Right hindlimb (tissue), 1 donor: ENCODE measurements at places on chromosomes 5 and 9.

GRCh38 chr5:57843059-57843367, 360.4 kb upstream of the ACTBL2 start:
- peak; percentile 24 for DNase-seq

DNA sequence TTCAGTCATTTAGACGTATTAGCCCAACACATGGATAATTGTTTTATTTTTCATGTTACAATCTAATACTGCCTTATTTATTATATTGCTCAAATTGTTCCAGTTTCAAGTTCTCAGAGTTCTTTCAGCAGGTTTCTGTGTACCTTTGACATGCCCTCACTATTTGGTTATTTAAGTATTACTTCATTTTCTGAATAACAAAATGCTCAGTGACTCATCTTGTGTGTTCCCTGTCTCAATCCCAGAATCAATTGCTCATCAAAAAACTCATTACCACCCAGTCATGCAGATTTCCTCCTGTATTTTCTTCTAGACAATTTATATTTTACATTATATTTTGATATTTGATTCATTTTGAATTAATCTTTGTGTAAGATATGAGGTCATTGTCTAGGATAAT, 562.6 kb downstream of the ANXA1 start:
- no peak for DNase-seq

DNA sequence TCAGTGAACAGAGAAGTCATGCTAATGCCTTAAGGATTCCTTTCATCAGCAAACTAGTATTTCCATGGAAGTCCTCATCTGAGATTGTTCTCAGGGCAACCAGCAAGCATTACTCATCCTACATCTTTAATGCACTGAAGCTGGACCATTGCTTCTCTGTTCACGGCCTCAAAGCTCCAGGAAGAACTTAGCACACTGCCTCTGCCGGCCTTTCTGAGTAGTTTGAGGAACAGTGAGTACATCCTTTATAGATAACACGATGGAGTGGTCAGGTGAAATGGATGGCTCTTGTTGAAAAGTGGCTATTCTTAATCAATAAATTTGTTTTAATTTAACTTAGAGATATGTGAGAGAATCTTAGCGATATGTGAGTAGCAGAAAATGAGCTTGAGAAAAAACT, 35.8 kb downstream of the MEGF10 start:
- DNase-seq: no peak

DNA sequence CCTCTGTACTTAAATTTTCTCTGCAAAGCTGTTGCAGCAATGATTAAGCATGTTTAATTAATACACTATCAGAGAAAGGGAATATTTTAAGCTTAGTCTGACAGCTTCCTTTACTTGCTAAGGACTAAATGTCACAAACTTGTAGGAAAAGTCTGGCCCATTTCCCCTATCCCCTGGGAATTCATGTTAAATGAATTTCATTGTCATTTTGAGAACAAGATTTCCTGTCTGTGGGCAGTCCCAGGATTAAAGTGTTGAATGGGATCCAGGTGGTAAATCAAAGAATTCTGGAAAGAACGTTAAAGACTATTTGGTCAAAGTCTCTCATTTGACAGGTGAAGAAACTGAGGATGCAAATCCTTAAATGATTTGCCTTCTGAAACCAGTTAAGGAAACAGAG, 214.8 kb downstream of the MPDZ start:
- no peak for DNase-seq

- DNase-seq: no peak
Observed at GRCh38 chr5:143737062-143737461, 74.9 kb upstream of the HMHB1 start.

DNA sequence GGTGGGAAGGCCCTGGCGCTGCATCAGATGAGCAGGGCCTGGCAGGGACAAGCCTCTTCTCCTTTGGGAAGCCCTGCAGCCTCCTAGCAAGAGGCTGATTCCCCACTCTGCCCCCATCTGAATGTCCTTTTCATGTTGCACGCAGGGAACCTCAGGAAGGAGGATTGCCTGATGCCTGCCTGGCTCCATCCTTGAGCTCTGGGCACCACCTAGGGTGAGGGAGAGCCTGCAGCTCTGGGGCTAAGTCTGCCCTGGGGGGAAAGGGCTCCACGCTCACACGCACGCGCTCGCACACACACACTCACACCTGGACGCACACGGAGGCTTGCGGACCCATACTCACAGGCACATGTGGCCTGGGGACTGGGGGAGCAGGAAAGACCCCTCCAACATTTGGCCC, 86.6 kb downstream of the LMX1B start:
- DNase-seq: peak; percentile 16

- no peak for DNase-seq
Observed at GRCh38 chr5:78235289-78235688, 59.2 kb downstream of the AP3B1 start.

GRCh38 chr9:136900988-136901515, 14.7 kb downstream of the TRAF2 start:
- no peak for DNase-seq

GRCh38 chr5:21419383-21419782, 1431.4 kb upstream of the CDH18 start:
- no peak for DNase-seq

GRCh38 chr5:116025866-116026265, 6.4 kb upstream of the ARL14EPL start:
- no peak for DNase-seq

- DNase-seq: no peak
Observed at GRCh38 chr5:76190356-76190755, 107.2 kb downstream of the SV2C start.

GRCh38 chr5:74576941-74577456, 63.5 kb downstream of the ENC1 start:
- DNase-seq: no peak

DNA sequence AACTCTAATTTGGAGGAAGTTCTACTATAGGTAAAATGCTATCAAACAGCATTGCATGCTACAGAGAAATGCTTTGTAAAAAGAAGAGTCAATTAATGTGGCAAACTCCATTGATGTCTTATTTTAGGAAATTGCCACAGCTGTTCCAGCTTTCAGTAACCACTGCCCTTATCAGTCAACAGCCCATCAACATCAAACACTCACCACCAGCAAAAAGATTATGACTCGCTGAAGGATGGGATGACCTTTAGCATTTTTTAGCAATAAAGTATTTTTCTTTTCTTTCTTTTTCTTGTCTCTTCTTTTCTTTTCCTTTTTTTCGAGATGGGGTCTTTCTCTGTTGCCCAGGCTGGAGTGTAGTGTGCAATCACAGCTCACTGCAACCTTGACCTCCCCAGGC, 26.0 kb downstream of the CRHBP start:
- DNase-seq: no peak

DNA sequence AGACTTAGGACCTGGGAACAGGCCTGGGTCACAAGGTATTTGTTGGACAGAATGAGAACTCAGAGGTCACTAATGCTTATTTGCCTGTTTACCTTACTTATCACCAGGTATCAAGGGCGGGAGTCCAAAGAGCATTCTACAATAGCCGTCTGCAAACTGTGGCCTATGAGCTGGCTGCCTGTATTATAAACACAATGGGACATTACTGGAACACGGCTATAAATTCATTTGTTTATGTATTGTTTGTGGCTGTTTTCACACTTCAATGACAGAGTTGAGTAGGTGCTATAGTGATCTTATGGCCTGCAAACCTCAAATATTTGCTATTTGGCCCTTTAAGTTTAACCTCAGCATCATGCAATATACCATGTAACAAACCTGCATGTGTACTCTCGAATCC, 76.6 kb upstream of the ASTN2 start:
- DNase-seq: no peak

DNA sequence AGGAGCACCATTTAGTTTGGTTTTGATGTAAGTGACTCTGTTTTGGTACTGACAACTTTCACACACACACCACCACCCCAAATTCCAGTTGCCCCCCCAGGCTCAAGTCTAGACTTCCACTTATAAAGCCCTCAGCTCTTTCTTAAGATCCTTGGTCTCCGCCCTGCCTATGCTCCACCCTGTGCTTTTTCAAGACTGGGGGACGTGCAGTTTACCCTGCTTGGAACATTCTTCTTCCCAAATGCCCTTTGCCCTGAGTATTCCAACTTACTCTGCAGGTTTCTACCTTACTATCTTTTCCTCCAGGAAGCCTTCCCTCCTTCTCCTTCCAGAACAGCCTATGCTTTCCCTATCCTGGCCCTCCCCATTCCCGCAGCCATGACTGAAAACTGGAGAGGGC, 1.5 kb upstream of the TRIM14 start:
- no peak for DNase-seq

- DNase-seq: peak; percentile 77
Observed at GRCh38 chr5:1931604-1932231, 49.0 kb upstream of the IRX4 start.

DNA sequence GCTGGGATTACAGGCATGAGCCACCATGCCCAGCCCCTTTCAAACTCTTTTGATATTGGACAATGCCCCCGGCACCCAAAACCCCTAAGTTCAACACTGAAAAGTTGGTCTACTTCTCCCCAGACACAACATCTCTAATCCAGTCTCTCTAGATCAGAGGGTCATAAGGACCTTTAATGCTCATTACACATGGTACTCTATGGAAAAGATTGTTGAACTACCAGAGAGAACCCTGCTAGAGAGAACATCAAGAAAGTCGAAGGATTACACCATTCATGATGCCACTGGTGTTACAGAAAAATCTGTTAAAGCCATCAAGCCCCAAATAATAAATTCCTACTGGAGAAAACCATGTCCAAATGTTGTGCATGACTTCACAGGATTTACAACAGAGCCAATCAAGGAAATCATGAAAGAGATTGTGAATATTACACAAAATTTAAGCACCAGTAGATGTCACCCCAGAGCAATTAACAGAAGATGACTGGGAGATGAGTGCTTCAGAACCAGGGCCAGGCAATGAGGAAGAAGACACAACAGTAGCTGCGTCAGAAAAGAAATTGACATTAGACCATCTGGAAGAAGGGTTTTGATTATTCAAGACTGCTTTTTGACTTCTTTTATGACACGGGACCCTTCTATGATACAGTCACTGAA, 28.3 kb upstream of the NIPAL4 start:
- DNase-seq: no peak

DNA sequence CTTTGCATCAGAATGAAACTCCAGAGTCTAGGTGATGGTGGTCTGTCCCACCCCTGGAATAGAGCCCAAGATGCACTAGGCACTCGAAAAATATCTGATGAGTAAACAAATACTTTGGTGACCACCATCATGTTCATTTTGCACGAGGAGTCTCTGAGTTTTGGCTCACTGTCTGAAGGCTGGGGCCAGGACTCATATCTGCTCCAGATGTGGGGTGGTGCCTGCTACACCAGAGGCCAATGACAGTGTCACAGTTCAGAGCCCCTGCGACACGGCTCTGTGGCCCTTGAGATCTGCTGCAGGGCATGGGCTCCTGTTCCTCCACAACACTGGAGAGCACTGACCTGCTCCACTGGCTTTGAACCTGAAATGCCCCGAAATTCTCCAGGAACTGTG, 164.6 kb downstream of the ROR2 start:
- no peak for DNase-seq

DNA sequence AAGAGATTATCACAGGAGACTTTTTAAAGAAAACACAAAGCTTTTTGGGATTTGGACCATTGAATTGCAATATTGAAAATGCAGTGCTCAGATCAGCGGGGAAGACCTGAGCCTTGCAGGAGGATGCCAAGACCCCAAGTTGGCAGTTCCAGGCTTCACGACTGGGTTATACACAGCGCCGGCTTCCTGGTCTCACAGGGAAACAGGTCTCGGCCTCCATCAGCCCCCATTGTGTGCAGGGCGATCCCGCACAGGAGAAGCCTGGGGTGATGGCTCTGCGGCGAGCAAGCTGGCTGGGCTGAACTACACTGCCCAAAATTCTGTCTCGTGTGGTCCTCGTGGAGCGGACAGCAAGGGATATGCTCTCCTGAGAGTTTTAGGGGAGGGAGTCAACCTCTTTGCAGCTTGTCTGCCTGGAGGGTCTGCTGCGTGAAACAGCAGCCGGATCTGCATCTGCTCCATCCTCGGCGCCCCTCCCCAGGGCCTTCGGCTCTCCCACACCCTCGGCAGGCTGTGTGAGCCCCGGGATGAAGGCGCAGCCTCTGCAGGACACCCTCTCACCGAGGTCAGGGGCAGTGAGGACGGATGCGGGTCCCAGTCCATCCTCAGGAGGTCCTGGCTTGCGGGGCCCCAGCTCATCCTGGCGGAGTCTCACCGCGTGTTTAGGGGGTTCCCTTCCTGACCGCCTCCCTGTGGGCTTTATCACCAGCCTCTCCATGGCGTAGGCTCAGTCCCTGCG, 60.6 kb downstream of the NSUN2 start:
- DNase-seq: no peak

- no peak for DNase-seq
Observed at GRCh38 chr9:86349271-86349670, 4.9 kb downstream of the TUT7 start.

DNA sequence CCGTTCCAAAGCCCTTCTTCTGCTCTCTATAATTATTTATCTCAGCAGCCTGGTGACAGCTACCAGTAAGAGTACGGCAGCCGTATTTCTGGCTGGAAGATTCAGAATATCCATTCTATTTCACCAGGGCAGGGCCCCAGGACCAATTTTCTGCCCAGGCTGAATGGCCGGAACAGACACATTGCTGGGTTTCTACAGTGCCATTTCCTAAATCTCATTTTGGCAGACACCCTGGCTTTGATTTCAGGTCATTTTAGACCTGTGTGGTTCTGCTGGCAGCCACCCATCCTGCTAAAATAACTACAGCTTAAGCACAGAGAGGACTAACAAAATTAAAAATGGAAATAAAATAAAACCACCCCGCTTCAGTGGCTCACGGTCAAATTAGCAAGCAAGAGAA, 95.0 kb downstream of the CRB2 start:
- no peak for DNase-seq

GRCh38 chr5:71573591-71573990, 13.5 kb upstream of the MCCC2 start:
- no peak for DNase-seq

DNA sequence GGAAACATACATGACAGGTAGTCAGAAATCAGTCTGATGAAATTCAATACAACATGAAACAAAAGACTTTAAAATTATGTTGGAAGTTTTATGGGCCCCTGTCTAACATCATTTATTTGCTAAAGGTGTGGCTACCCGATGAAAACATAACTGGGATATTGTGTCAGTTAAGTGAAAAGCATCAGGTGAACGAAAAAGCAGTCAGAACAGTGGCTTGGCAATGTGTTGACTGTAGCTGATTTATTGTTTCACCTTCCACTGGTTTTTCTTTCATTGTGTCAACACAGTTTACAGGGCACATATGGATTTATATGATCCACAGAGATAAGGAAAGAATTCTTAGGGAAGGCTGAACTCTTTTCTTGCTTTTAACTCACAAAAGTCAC, 429.6 kb upstream of the ZNF608 start:
- no peak for DNase-seq

DNA sequence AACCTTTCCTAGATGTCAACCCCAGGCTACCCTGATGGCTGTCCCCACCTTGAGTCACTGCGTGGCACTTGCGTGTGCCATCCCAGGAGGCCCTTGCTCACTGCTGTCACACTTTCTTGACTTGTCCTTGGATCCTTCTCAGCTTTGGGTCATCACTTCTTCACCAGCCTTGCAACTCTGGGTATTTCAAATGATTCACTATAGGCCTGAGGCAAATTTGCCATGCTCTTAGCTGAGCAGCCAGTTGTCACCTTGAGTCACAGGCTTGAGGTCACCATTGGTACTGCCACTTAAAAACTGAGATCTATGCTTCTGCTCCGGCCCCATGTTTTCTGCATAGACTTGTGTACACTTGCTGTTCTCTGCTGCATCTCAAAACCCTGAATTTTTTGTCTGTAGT, 84.7 kb downstream of the BASP1 start:
- DNase-seq: no peak

- DNase-seq: no peak
Observed at GRCh38 chr5:135576075-135576599, 2.7 kb downstream of the CXCL14 start.

- no peak for DNase-seq
Observed at GRCh38 chr5:179585941-179586401, 35.6 kb downstream of the RUFY1 start.

- DNase-seq: no peak
Observed at GRCh38 chr5:133391354-133392136, 220.8 kb downstream of the FSTL4 start.
